ENCODE measurements at places on chromosomes 7 and 10. TPM values are rescaled to one million over a fixed set of nuclear protein-coding genes. Genes with fewer than 3 reads are reported as not detected.

Gene PPP1R17
- total RNA-seq, result not detected

Gene GSDME
- 17.4 TPM for total RNA-seq

Gene UCN3
- not detected for total RNA-seq

Gene DDC
- not detected for total RNA-seq

Gene SPDYE2
- total RNA-seq, result not detected

Gene PPP1R3C
- 140 TPM for total RNA-seq

Gene PNLIPRP1
- total RNA-seq, result 1.5 TPM

Gene SPDYE18
- 0.74 TPM for total RNA-seq

Gene PANK1
- total RNA-seq, result 24.7 TPM

Gene WDFY4
- total RNA-seq, result 0.83 TPM

Gene FAS
- total RNA-seq, result 2.6 TPM

Gene NEBL
- 525 TPM for total RNA-seq

Gene LRRN3
- total RNA-seq, result 2.3 TPM

Gene SEMA3E
- not detected for total RNA-seq

Gene ADAM12
- total RNA-seq, result 11.2 TPM

Gene INHBA
- total RNA-seq, result 0.19 TPM

Gene LLCFC1
- total RNA-seq, result not detected

Gene CYP2W1
- total RNA-seq, result not detected

Gene IFIT2
- total RNA-seq, result 2.8 TPM

Gene FAM241B
- total RNA-seq, result 7.8 TPM

Gene POR
- 195 TPM for total RNA-seq

Gene FAM25C
- total RNA-seq, result not detected

Gene LBX1
- total RNA-seq, result not detected

Gene NOM1
- total RNA-seq, result 7.8 TPM

Gene CHCHD1
- 24.0 TPM for total RNA-seq

Gene TCERG1L
- not detected for total RNA-seq

Gene NUTM2D
- 7.7 TPM for total RNA-seq

Gene PRKAR1B
- 20.1 TPM for total RNA-seq

Gene ABCF2
- total RNA-seq, result 35.9 TPM

Gene NPSR1
- not detected for total RNA-seq

Gene GHRHR
- not detected for total RNA-seq

Gene VAX1
- total RNA-seq, result not detected

Gene PRRT4
- total RNA-seq, result 1.9 TPM

Gene GOLGA7B
- 0.16 TPM for total RNA-seq

Gene UPP1
- total RNA-seq, result 12.5 TPM

Gene ANKRD2
- 56.7 TPM for total RNA-seq

Measured in heart left ventricle (tissue), 16 donors.